ENCODE measurements at places on chromosomes 5 and 9. TPM values are rescaled to one million over a fixed set of nuclear protein-coding genes. Genes with fewer than 3 reads are reported as not detected.

- DNase-seq: no peak
Observed at GRCh38 chr5:159883522-159883950, 32.7 kb upstream of the ADRA1B start.

DNA sequence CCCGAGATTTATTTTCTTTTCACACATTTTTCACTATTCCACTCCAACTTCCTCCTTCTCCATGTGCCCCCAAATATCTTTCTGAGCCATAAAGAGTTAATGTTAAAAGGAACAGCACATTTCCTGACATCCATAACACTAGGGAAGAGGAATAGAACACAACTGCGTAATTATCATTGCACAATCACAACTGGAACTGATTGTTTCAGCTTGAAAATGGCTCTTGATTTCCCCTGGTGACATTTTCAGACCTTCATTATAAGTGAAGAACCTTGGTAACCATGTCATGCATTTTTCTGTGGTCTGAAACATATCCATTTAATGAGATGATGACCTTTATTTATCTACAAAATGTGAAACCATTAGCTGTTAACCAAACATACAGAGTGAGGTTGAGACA is 82.4 kb downstream of the PCSK1 start:
- no peak for DNase-seq

DNA sequence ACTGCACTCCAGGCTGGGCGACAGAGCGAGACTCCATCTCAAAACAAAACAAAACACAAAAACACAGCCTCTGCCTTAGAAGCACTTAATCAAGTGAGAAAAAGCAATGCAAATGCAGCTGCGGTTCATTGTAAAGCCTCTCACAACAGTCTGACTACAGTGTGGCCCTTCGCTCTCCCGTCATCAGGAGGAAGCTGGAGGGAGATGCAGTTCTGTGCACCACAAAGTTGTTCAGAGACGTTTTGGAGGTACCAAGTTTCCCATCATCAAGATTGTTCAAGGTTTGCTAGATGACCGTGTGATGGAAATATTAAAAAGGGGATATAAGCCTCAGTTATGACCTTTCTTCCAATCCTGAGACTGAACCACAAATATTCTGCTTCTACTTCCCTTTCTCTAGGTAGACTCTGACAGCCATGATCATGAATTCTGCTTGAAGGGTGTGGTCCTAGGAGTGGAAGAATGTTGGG is 40.9 kb downstream of the SEC61B start:
- DNase-seq: no peak

DNA sequence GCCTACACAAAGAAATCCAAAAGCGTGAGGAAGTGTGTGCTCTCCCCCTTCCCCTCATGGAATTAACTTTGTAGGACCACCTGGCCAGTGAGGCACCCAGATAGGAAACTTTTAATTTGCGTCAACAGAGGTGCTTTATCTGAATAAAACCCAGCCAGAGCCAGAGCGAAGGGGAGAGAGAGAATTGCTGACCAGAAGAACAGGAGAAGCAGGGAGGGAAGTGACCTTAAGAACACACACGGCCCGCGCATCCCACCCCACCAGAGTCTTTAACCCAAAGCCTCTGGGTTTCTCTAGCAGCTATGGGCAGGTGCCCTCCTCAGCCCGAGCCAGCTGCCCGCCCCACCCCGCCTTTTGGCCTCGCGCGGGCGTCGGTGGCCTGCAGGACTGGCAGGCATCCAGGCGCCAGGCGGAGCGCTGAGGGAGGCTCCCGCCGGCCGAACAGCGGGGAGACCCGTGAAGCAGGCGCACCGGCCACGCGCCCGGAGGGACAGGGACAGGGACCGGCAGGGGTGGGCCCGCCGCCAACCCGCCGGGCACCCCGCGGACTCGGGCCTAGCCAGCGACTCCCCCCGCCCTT is 580 bp downstream of the ERAP1 start:
- peak; percentile 87 for DNase-seq

DNA sequence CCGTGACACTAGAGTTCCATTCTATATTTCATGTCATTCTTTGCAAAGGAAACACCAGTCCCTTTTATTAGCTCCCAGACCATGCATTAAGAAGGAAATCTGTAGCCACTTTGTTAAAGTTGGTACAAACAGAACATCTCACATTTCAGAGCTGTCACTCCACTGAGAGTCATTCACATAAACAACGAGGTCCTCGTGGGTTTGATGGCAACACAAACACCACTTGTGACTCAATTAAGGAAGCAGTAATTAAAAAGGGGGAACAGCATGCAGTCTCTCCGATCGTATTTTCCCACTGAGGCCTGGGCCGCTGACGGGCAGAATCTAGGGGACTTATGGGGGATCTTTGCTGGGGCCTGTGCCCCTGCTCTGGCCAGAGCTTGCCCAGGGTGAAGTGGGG is 94.2 kb upstream of the ZNF618 start:
- no peak for DNase-seq

DNA sequence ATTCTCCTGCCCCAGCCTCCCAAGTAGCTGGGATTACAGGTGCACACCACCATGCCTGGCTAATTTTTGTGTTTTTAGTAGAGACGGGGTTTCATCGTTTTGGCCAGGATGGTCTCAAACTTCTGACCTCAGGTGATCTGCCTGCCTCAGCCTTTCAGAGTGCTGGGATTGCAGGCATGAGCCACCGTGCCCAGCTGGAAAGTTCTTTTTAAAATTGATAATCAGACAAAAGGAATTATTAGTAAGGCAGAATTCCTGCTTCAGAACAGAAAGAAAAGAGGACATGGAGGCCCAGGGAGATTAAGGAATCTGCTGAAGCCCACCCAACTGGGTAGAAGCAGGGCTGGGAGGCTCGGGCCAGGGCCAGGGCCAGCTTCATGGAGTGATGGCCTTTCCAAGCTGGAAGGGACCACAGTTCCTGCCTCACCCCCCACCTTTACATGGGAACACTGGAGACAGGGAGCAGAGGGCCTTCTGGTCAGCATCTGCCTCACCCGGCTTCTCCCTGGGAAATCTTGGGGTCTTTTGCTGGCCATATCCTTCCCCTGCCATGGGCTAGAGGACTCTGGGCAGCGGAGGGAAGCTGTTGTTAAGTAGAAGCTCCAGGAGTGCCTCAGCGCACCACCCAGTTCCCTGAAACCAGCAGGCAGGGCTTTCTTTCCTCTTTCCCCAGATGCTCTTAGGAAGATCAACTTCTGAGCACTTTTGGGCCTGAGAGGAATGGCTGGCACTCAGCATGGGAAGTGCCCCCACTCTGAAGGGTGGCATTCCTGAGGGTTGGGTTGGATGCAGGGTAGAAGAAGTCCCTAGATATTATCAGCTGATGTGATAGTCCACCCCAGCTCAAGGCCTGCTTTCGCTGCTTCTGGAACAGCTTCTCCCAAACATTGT is 70.1 kb downstream of the RGS3 start:
- DNase-seq: no peak

DNA sequence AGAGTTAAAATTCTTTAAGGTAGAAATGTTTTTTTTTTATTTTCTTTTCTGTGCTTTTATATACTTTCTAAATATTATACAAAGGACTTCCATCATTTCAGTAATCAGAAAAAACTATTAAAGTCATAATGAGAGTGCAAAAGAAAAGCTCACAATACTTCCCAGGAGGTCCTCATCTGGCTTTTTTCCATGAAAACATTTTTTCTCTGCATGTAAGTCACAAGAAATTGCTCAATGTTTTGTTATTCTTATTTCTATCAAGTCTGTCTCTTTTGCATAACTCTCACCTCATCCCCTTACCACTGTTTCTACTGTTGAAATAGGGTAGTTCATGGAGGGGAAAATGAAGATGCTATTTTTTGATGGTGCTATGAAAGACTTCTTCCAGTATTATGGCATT is 375.0 kb downstream of the TMEM232 start:
- no peak for DNase-seq

DNA sequence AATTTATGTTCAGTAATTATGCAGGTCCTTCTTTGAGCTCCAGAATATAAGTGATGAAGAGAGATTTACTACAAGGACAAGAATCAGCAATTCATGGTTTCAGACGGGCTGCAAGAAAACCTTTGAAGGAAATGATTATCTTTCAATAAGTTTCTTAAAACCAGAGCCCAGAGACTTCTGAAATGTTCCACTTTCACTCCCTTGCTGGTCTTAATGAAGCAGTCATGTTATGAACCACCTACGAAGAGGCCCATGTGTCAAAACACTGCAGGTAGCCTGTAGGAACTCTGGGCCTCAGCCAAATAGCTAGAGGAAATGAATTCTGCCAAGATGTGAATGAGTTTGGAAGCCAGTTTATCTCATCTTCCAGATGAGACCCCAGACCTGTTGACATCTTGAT is 505.9 kb upstream of the MEF2C start:
- DNase-seq: no peak

Gene PCDHA5
- 1.4 TPM for total RNA-seq

- DNase-seq: no peak
Observed at GRCh38 chr9:98570055-98570454, 138.7 kb downstream of the GABBR2 start.

DNA sequence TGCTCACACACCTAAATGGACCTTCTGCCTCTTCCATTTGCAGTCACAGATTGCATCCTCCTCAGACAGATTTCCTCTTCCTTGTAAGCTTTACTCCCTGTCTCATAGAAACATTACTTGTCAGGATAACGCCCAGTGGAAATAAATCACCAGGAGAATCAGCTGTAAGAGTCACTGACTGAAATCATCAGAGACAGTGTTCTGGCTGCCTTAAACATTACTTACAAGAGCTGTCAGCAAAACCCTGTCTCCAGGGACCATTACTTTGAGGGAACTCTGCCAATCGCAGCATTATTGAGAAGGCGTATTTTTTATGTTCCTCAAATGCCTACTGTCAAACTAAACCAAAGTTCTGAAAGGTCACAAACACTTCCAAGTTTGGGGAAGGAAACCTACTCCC is 5.9 kb downstream of the DPYSL3 start:
- no peak for DNase-seq

DNA sequence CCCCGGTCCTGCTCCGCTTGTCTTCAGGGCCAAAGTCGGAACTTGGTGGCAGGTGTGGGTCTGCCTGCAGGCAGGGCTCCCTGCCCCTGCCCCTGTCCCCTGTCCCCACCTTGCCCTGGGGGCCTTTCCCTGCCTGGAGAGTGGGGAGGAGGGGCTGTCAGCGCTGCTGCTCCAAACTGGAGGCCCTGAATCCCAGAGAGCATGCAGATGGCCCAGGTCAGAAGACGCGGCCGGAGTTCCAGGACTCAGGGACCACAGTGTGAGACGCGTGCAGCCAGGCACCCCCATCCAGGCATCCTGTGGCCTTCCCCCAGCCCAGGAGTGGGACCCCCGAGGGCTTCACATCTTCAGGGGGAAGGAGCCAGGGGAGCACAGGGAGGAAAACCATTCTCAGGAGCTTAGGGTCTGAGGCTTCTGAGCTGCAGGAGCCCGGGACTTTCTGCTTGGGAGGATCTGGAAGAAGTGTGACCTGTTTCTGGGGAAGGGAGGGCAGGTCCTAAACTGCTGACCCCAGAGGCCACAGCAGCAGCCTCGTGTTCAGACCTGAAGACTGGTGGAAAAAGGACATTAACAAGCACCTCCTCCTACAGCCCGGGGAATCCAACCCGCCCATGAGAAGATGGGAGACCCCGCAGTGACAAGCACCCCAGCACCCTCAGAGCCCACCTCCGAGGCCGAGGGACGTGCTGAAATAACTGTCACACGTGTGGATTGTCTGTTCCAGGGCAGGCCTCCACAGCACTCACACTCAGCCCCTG is 38.0 kb downstream of the RASGEF1C start:
- DNase-seq: no peak

DNA sequence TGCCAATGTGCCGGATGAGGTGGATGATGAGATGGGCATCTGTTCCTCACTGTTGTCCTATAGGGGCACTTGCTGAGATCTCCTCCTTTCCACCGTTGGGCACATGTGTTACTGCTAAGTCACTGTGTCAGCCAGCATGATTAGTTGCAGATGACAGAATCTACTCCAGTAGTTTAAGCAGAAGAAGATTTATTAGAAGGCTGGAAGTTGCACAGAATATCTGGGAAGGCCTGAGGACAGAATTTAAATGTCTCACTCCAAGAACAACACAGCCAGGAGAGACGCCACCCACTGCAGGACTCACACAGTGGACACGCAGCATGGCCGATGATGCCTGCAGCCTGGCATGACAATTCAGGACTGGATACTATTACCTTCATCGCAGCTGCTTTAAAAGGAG is 157.5 kb downstream of the NSG2 start:
- no peak for DNase-seq

DNA sequence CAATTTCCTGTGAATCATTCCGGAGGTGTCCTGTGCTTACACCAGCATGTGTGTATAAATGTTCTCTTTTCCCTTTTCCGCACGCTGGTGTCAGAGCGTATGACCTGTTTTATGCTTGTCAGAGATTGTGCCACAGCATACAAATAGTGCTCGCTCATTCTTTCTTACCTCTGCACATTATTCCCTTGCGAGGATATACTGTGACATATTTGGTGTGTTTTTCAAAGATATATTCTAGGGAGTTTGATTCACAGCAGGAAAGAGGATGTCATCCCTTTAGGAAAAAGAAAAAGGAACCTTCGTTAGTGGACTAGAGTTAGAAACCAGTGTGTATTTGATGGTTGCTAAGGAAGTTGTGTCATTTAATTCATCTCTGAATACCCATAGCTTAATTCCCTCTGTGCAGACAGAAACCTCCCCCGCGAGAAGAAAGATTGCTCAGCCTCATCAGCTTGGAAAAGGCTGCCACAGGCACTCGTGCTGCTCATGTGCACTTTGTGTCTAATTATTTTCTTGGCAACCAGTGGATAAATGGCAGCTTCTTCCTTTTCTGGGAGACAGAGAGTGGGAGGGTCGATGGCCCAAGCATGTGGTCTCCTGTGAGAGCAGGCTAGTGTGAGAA is 14.7 kb upstream of the CCIN start:
- peak; percentile 55 for DNase-seq

DNA sequence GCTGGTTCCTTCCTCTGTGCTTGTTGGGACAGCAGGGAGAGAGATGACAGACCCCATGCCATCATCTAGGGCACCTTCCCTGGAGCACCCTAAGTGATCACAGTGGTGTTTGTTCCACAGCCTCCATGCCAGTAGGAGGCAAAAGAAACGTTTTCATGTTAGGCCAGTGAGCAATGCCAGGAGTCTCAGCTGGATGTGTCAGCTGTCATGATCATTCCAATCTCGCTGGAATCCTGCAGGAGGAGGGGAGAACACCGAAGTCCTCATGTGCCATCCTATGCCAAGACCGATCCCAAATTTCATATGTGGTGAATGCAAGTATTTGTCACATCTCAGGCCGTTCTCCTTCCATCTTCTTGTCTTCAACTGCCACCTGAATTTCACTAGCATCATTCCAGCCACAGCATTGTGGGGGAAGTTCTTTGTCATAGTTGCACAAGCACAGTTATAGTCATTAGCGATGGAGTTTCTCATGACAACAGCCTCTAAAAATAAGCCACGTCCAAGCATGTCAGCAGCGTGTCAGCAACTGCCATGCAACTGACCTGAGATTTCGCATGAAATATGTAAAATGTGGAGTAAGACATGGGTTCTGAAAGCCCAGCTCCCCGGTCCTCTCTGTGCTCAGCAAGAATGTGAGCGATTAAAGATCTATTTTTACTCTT is 97.2 kb upstream of the DNAH5 start:
- DNase-seq: no peak

Gene SYNPO
- total RNA-seq: 60.1 TPM

GRCh38 chr9:19637084-19637483 is 151.8 kb downstream of the SLC24A2 start:
- no peak for DNase-seq

- no peak for DNase-seq
Observed at GRCh38 chr5:152118676-152119470, 194.2 kb upstream of the GLRA1 start.

Measured in ovary (tissue), 10 donors.